ENCODE measurements at places on chromosomes 7 and 10. TPM values are rescaled to one million over a fixed set of nuclear protein-coding genes. Genes with fewer than 3 reads are reported as not detected.
A peak's percentile ranks its signal among the peaks of the same experiment; 100 is the strongest.

CYP2W1 gene
- not detected for total RNA-seq

GRM3 gene
- total RNA-seq: not detected

PPP1R17 gene
- total RNA-seq: not detected

- no peak for DNase-seq
Observed at GRCh38 chr10:75663947-75664664, 232.7 kb downstream of the LRMDA start.

DNA sequence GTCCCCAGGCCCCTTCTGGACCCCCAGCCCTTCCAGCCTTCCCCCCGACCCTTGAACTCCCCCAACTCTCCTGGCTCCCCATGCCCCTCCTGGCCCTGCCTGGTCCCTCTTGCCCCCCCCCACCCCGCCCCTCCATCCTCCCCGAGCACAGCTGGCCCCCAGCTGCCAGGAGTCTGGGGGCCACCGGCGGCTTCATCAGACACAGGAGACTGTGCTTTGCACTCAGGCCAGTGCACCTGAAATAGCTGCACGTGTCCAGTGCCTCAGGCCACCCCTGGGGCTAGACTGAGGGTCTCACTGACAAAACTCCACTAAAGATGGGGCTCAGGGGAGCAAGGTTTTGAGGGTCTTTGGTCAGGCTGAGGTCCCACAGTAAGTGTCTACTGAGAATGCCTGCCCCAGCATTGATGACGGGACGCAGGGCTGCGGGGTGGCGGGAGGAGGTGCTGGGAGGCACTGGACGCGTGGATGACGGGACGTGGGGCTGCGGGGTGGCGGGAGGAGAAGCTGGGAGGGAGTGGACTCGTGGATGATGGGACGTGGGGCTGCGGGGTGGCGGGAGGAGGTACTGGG lies 6.5 kb downstream of the FOXL3 start:
- DNase-seq: no peak

DNA sequence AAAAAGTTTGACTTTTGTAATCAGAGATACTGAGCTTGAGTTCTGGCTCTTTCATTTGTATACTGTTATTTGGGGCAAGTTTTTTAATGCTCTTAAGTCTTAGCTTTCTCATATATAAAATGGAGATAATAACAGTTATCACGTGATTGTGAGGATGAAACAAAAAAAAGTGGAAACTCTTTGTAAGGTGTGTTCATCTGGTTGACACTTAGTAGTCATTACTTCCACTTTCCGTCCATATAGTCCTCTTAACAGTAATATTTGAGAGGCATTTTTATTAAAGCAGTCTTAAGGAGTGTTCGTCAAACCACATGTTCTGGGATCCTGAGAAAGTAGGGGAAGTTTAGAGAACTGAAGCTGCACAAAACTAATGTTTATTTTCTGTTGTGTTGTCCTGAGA lies 65.6 kb downstream of the PTEN start:
- no peak for DNase-seq

DNA sequence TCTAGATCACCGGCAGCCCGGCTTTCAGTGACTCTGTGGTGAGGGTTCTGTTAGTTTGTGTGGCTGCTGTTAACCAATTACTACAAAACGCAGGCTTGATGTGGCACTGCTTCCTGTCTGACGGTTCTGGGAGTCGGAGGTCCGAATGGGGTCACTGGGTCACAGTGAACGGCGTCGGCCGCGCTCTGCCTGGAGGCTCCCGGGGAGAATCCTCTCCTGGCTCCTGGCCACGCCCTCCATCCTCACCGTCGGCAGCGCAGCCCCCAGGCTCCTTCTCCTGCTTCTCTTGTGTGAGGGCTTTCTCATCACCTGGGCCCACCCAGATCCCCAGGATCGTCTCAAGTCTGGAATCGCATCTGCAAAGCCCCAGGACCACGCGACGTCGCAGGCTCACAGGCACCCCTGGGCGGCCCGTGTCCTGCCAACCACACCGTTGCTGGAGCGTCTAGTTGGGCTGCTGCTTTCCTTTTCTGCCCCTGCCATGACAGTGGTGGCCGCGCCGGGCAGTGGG lies 31.8 kb upstream of the NKX6-2 start:
- DNase-seq: no peak

DNA sequence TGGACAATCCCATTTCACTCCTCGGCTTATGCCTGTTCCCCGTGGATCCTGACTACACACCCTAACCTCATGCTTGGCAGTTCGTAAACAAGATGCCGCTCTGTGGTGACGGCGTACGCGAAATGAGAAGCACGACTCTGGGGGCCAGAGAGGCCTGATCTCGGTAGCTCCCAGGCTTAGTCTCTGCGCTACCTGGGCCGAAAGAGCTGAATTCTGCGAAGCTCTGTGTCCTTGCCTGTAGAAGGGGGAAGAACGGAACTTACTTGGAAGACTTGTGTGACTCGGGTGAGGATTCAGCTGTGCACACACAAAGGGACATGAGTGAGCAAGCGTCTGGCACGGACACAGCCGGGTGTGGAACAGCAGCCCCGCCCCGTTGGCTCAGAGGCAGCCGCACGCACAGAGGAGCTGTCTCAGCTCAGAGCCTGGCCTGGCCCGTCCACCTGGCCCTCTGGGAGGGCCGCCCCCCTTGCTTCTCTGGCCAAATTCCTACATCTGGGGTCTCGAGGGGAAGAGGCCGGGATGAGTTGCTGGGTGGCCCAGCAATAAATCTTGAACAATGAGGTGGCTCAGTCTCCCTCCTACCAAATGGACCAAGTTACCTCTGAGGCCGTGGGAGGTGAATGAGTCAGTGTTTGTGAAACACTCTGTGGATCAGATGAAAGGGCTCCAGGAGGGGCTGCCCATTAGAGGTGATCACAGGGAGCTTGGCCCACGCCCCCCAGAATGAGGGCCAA lies 83.8 kb downstream of the PDGFA start:
- no peak for DNase-seq

DNA sequence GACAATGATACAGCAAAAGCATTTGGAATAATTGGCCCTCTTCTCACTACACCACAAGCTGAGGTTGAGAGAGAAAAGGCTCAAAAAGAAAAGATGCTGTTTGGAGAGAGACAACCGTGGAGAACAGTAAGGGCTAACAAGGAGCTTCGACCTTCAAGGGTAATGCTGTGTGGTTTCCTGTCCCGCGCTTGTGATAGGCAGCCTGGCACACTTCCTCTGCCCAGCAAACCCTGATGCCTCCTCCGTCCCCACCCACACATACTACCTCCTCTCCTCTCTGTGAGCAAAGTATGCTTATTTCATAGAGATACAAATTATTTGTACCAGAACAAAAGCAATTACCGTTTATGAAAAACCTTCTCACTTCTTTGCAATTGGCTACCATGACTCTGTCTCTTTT lies 755.4 kb downstream of the KCNMA1 start:
- no peak for DNase-seq

DNA sequence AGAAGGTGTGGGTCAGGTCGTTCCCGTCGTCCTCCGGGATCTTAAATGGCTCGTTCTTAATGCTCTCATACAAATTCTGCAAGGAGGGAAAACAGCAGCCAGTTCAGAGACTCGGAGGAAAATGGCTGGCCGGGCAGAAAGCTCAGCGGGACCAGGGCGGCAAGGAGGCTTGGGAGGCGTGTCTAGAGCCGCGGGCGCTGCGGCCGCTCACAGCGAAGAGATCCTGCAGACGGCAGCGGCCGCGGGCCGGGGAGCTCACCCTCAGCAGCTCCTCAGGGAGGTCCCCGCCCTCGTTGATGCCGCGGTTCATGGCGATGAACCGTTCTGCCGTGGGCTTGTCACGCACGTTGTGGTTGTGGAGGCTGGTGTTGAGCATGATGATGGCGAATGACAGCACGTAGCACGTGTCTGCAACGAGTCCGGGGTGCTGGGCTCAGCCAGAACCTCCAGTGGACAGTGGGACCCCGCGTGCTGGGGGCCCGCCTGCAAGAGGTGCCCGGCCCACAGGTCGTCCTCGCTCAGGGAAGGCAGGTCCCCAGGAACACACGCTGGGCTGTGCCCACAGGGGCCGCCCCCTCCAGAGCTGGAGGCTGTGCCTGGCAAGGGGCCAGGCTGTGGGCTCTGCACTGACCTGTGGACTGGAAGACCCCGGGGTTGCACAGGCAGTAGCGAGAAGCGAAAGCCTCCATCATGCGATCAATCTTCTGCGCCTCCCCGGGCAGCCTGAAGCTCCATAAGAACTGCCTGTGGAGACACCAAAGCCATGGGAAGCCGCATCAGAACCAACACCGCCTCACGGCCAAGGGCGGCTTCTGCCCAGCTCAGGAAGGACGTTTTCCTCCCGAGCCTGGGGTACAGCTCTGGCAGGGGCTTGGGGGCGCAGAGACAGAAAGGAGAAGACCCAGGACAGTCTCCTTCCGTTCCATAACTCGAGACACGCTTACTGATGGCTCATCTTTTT lies 101.6 kb downstream of the CYTH3 start:
- no peak for DNase-seq

GRCh38 chr7:142231716-142232115 lies 26.1 kb downstream of the PRSS58 start:
- no peak for DNase-seq

GRCh38 chr10:12588091-12588860 lies 238.9 kb downstream of the CAMK1D start:
- peak; percentile 17 for DNase-seq

DNA sequence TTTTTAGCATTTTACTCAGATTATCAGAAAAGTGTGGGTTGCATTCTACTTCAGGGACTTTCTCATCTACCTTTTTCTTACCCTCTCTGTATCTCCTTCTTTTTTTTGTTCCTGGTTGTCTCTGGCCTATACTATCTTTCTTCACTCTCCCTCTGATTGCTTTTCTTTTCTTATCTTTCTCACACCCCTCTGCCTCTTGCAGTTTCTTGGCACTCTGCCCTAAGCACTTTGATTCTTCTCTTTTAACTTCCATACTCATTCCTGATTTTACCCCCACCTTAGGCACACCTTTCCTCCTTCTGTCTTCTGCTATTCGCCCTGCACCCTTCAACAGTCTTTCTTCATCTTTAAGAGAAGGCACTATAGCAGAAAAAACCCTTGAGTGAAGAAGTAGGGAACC lies 92.8 kb upstream of the HPS1 start:
- no peak for DNase-seq

DNA sequence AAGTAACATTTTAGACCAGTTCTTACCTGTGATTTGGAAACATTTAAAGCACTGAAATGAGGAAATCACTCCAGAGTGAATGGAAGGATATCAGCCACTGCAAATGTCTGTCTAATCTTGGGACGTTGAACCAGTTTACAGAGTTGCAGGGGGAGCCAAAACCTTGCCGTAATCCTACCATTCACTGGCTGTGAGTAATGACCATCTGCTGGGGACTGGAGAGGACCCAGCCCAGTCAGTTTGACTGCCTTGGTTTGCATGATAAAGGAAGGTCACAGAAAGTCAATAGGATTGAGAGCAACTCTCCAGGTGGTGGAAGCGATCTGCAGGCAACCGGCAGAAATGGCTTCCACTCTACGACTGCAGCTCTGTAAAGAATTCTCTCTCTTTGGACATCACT lies 167.2 kb downstream of the AKR1D1 start:
- no peak for DNase-seq
